ENCODE measurements at places on chromosomes 3 and 15.
A peak's percentile ranks its signal among the peaks of the same experiment; 100 is the strongest.

DNA sequence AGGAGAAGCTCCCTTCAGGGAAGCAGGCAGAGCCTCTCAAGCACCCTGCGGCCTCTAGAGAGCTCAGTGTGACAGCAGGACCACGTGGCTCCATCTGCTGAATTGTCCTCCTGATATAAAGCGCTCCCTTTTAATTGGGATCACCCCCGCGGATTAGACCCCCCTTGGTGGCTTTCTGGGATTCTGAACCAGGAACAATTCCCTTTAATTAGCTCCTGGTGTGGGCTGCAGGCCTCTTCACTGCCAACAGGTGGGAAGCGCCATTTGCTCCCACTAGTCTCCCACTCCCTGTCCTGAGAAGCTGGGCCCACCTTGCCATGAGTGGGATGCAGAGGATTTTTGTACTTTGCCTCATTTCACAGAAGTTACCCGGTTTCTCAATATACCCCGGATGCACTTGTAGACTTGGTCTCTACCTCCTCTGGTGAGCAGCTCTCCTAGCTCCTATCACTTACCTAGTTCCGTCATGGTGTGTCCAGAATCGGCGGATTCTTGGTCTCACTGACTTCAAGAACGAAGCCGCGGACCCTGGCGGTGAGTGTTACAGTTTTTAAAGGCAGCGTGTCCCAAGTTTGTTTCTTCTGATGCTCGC is 592 bp downstream of the PGPEP1L start:
- DNase-seq, result no peak
- no peak overlapping the region for H3K27ac ChIP-seq
- peaks cover 12% of the 10 kb centered on the region for H3K27me3 ChIP-seq
- no peaks in the 10 kb centered on the region for H3K4me1 ChIP-seq

DNA sequence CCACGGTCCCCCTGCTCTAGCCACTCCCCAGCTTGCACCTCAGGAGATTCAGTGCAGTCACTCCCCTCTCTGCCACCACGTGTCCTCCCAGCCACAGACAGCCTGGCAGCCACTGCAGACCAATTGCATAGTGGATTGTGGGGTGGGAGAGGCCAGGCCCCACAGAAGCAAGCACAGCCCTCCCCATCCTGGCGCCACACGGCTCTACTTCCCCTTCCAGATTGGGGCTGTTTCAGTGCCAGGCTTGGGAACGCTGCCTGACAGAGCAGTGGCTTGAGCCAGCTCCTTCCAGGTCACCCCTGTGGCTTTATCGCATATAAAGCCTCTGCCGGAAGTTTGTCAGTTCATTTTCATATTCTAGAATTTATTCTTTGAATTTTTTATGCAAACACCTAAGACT is 90.7 kb downstream of the TMEM266 start:
- peaks cover 15% of the 10 kb centered on the region for H3K27me3 ChIP-seq
- no peak overlapping the region for H3K4me3 ChIP-seq
- H3K36me3 ChIP-seq, result no peaks in the 10 kb centered on the region
- H3K27ac ChIP-seq, result no peak overlapping the region

- no peaks in the 10 kb centered on the region for H3K36me3 ChIP-seq
- H3K4me1 ChIP-seq, result peaks cover 31% of the 10 kb centered on the region
- DNase-seq, result no peak
- H3K27me3 ChIP-seq, result no peaks in the 10 kb centered on the region
- H3K27ac ChIP-seq, result peak overlapping the region; percentile 49
Measured at GRCh38 chr3:32335365-32336112, 56.1 kb upstream of the CMTM7 start.

DNA sequence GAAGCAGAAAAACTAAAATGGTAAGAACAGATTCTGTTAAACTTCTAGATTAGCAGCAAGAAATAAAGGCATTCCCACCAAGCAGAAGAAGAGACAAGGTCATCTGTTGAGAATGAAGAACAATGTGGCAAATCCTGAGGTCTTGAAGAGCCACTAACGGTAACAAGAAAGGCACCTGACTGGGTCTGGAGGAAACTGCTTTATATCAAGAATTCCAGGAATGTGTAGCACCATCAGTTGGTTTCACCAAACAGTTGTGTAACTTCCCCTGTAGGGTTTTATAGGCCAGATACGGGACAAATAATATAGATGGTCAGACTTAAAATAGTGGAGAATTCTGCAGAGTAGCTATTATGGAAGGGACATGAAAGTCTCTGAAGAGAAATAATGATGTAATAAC is 57.3 kb downstream of the ACAP2 start:
- no peak overlapping the region for H3K4me3 ChIP-seq
- no peak for DNase-seq
- no peaks in the 10 kb centered on the region for H3K27me3 ChIP-seq
- H3K27ac ChIP-seq, result no peak overlapping the region
- H3K4me1 ChIP-seq, result peaks cover 4% of the 10 kb centered on the region
- H3K36me3 ChIP-seq, result peaks cover 9% of the 10 kb centered on the region

DNA sequence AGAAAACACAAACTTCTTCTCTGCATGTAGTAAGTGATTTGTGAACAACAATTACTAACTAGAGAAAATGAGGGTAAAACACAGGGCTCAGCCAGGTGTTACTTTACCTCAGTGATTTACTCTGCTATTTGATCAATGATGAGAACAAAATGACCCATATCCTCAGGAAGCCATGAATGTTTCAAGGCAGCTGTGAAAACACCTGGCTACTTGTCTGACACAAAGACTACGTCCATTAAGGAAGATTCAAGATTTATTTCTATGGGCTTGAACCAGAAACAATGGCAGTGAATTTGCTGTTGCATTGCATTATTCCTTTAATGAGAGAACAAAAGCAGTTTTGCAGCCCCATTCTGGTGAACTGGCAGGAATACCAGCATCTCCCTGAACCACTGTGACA is 374.6 kb upstream of the ARL6 start:
- no peak overlapping the region for H3K27ac ChIP-seq
- DNase-seq, result no peak
- H3K27me3 ChIP-seq, result no peaks in the 10 kb centered on the region
- H3K4me3 ChIP-seq, result no peak overlapping the region
- H3K36me3 ChIP-seq, result no peaks in the 10 kb centered on the region

- DNase-seq, result no peak
- H3K27me3 ChIP-seq, result peaks cover 4% of the 10 kb centered on the region
- no peak overlapping the region for H3K4me3 ChIP-seq
- no peak overlapping the region for H3K27ac ChIP-seq
Measured at GRCh38 chr15:89809787-89810148, 4.9 kb downstream of the ANPEP start.

- H3K27ac ChIP-seq, result no peak overlapping the region
- H3K36me3 ChIP-seq, result no peaks in the 10 kb centered on the region
- no peak for DNase-seq
- H3K4me3 ChIP-seq, result no peak overlapping the region
- no peaks in the 10 kb centered on the region for H3K27me3 ChIP-seq
- H3K4me1 ChIP-seq, result no peaks in the 10 kb centered on the region
Measured at GRCh38 chr3:161560008-161560637, 63.5 kb downstream of the OTOL1 start.

DNA sequence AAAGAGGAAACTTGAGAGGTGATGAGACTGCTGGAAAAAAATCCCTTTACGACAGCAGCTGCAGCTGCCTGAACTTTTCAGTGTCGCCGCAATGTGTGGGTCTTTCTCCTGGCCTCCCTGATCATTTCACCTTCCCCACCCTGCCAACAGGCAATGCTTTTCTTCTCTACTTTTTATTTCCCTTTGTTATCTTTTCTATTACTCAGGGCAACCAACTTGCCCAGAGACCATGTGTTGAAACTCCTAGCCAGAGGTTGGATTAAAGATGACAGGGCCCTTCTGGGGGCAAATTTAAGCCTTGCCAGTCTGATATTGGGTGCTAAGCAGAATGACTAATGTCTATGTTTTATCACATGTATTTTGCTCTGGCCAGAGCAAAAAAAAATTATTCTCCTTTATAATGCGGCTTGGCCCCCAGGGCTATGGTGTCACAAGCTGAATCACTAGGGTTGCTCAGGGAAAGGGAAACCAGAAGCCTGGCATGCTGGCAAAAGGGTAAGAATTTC is 51.5 kb upstream of the CFAP20DC start:
- no peak overlapping the region for H3K4me3 ChIP-seq
- no peak overlapping the region for H3K27ac ChIP-seq
- H3K4me1 ChIP-seq, result no peaks in the 10 kb centered on the region
- H3K27me3 ChIP-seq, result peaks cover 5% of the 10 kb centered on the region
- no peaks in the 10 kb centered on the region for H3K36me3 ChIP-seq
- no peak for DNase-seq
